Psoas muscle (tissue), 8 donors: ENCODE measurements at places on chromosomes 3 and 15. TPM values are rescaled to one million over a fixed set of nuclear protein-coding genes. Genes with fewer than 3 reads are reported as not detected.

DNA sequence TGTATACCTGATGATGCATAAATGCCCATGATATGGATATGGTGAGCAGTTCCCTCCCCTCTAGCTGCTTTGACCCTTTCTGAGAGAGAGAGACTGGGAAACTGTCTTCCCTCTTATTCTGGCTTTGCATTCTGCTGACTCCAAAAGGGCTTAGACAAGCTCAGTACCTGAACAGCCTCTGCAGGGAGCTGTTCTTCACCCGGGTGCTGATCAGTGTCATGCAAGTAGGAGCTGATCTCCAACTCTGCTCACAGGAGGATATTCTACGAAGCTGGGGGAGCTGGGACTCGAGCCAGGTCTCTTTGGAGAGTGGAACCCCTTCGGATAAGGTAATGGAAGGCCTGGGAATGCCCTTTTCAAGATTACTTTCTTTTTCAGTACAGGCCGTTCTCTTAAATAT, 237.1 kb downstream of the RYR3 start:
- DNase-seq = peak; percentile 49

Gene TFRC
- 36.2 TPM for total RNA-seq

DNA sequence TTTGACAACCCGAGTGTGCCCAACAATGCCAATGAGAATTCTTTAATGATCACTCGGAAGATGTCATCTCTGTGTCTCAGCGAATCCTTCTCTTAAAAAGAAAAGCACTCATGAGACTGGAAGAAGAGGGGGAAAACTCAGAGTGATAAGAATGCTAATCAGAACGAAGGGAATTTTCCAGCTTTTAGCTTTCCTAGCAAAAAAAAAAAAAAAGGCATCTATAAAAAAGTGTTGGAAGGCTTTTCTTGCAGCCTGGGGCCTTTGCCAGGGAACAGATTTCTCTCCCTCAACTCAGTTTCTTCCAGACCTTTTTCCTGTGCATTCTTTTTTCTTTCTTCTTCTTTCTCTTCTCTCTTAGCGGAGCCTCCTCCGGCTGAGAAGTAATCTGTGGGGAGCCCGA, 80.5 kb upstream of the NEO1 start:
- no peak for DNase-seq

GRCh38 chr15:97517737-97518136, 442.8 kb upstream of the ARRDC4 start:
- DNase-seq = no peak

GRCh38 chr3:52291508-52292181, 4.0 kb downstream of the GLYCTK start:
- no peak for DNase-seq

DNA sequence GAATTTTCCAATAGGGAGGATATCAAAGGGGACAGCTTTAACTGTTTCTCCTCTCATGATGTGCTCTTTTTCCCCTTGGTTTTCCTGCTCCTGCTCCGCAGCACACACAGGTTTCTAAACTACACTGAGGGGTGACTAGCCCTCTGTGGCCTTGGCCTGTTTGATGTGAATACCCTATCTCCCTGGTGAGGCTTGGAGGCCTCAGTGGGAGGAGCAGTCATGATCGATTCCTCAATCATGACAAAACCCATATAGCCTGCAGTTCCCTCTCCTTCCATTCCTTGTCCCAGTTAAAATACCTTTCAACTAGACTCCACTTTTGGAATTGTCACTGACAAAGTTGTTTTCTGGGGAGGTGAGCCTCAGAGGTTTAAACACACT, 24.0 kb upstream of the USP3 start:
- no peak for DNase-seq

- peak; percentile 41 for DNase-seq
Measured at GRCh38 chr3:126527006-126527405, 3.1 kb downstream of the CHST13 start.

- DNase-seq = no peak
Measured at GRCh38 chr15:58587486-58587885, 155.7 kb downstream of the LIPC start.

GRCh38 chr3:34212656-34213055, 414.2 kb downstream of the PDCD6IP start:
- no peak for DNase-seq

Gene RBP2
- not detected for total RNA-seq

DNA sequence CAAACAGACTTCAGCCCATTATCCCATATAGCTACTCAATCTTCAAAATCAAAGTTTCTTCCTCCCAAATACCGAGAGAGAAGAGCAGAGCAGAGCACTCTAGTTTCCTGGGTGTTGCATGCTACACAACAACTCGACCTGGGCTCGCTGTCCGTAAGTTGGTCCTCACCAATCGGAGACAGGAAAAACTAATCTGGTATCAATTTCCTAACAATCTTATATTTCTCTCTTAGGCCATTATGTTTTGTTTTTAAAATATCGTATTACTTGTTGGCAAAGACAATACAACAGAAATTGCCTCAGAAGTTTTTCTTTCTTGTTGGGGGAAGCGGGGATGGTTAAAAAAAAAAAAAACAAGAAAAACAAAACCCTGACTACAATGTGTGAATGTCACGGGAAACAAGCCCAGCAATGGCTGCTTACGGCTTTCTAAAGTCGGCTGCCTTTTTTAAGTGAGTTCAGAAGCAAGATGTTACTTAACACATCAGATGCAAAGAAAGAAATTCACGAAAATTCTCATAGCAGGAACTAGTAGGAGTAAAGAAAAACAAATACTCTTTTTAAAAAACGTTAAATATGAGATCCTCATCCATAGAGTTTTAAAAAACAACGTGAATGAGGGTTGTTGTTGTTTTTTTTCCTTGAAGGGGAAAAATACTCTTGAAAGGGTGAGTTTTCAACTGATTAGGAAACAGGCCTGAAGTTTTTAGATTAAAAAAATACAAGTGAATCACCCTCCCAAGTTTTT, 1.9 kb downstream of the VGLL4 start:
- DNase-seq = no peak

GRCh38 chr3:122944671-122945161, 82.8 kb downstream of the SEMA5B start:
- no peak for DNase-seq
